CD4-positive, alpha-beta memory T cell (primary cell): ENCODE measurements at places on chromosomes 5 and 9. TPM values are rescaled to one million over a fixed set of nuclear protein-coding genes. Genes with fewer than 3 reads are reported as not detected.

Gene C5
- 1.9 TPM for total RNA-seq

DNA sequence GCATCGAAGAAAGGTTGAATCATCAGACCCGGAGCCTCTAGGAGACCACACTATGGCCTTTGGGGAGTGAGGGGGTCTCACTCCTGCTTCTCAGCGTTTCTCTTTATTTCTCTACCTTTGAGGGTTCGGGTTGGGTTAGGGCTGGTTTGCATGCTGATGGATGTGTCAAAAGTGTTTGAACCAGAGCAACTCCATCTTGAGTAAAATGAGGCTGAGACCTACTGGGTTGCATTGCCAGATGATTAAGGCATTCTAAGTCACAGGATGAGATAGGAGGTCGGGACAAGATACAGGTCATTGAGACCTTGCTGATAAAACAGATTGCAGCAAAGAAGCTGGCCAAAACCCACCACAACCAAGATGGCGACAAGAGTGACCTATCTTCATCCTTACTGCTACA is 44.9 kb upstream of the TCF7 start:
- H3K36me3 ChIP-seq, result no peaks in the 10 kb centered on the region
- H3K4me3 ChIP-seq, result no peak overlapping the region
- DNase-seq, result no peak
- peaks cover 60% of the 10 kb centered on the region for H3K4me1 ChIP-seq
- no peak overlapping the region for H3K27ac ChIP-seq

GRCh38 chr9:136552117-136552703 is 6.4 kb upstream of the NOTCH1 start:
- H3K4me3 ChIP-seq, result no peak overlapping the region
- no peaks in the 10 kb centered on the region for H3K27me3 ChIP-seq
- H3K36me3 ChIP-seq, result no peaks in the 10 kb centered on the region
- no peak for DNase-seq

DNA sequence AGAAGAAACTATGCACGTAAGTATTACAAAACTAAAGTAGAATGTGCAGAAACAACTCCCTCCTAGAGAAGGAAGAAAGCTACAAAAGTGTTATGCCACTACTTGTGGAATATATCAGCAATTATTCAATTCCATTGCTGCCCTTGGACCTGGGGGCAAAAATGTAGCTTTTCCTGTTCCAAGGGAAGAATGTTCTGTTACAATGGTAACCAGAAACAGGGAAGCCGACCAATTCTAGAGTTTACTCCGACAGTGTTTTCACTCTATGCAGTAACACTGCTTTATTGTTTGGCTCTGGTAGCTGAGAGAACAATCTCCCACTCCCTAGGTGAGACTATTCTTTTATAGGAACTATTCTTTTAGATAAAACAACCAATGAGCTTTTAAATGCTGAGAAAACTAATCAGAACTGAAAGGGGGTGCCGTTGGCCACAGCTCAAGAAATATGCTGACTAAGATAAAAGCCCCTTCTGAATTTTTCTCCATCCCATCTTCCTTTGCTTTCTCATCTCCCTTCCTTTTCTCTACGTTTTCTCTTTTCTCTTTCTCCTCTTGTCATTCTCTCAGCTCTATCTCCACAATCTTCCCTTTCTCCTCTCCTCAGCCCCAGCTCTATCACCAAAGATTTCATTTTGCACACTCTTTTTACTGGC is 54.1 kb downstream of the SLC1A3 start:
- no peaks in the 10 kb centered on the region for H3K4me1 ChIP-seq
- no peak for DNase-seq
- no peaks in the 10 kb centered on the region for H3K36me3 ChIP-seq
- H3K27me3 ChIP-seq, result no peaks in the 10 kb centered on the region

DNA sequence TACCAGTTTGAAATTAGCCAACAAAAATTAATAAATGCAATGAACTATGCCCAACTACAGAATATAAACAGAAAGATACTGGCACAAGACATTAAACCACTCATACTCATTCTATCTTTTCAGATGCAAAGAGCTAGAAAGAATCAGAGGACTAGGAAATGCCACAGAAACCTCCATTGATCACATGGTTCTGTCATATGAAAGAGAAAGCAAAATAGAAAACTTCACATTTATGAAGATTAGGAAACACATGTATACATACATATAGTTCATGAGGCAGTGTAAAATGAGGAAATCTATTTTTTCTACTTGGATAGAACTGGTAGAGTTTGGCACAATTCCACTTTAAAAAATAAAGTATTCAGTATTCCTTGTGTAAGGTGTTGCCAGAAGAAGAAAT is 275.1 kb upstream of the PTGER4 start:
- H3K27me3 ChIP-seq, result no peaks in the 10 kb centered on the region
- no peak overlapping the region for H3K4me3 ChIP-seq
